Breast epithelium (tissue), 4 donors: ENCODE measurements at places on chromosomes 4 and X. TPM values are rescaled to one million over a fixed set of nuclear protein-coding genes. Genes with fewer than 3 reads are reported as not detected.

GLRA3 gene
- 0.16 TPM for total RNA-seq

PAGE2 gene
- total RNA-seq: not detected

SULT1B1 gene
- 1.6 TPM for total RNA-seq

MAN2B2 gene
- total RNA-seq: 18.7 TPM

NAT8L gene
- 2.9 TPM for total RNA-seq

CENPVL3 gene
- not detected for total RNA-seq

USP17L17 gene
- not detected for total RNA-seq

GRCh38 chr4:83232082-83232481 lies 52.5 kb downstream of the COQ2 start:
- DNase-seq: no peak

- no peak for DNase-seq
Observed at GRCh38 chr4:36099509-36099908, 144.8 kb downstream of the ARAP2 start.

DNA sequence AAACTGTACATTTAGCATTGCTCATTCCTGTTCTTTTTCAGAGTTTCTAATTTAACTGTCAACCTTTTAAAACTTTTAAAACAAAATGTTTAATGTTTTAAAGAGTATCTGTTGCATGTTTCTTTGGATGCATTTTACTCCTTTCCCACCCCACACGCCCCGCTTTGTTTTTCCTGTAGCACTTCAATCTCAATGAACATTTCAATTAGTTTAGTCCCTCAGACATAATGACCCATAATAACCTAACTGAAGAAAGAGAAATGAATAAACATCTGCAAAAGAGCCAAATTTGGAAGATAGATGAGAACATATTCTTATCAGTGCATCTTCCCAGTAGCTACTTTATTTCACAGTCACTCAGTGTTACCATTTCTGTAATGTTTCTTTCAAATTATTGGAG lies 7.5 kb downstream of the PCDH10 start:
- DNase-seq: no peak

- DNase-seq: no peak
Observed at GRCh38 chr4:2865196-2865780, 21.6 kb downstream of the ADD1 start.

GRCh38 chr4:173267711-173268110 lies 66.4 kb downstream of the HMGB2 start:
- no peak for DNase-seq

DNA sequence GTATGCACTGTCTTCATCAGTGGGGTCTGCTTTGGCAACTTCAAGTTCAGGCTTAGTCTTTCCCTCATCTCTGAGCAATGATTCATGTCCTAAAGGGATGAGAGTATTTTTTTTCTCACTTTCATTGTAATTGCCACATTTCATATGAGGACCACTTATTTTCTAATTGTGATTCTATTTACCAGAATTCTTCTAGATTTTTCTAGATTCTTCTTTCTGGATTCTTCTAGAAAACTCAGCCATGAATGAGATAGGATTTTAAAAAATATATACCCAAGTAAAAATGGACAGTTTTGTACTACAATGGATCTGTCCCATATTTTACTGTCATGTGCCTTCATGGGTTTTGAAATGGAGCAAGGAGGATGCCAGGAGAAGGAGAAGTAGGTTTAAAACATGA lies 78.4 kb downstream of the TSPAN7 start:
- no peak for DNase-seq

GRCh38 chr4:74061430-74061829 lies 22.9 kb upstream of the CXCL3 start:
- no peak for DNase-seq

DNA sequence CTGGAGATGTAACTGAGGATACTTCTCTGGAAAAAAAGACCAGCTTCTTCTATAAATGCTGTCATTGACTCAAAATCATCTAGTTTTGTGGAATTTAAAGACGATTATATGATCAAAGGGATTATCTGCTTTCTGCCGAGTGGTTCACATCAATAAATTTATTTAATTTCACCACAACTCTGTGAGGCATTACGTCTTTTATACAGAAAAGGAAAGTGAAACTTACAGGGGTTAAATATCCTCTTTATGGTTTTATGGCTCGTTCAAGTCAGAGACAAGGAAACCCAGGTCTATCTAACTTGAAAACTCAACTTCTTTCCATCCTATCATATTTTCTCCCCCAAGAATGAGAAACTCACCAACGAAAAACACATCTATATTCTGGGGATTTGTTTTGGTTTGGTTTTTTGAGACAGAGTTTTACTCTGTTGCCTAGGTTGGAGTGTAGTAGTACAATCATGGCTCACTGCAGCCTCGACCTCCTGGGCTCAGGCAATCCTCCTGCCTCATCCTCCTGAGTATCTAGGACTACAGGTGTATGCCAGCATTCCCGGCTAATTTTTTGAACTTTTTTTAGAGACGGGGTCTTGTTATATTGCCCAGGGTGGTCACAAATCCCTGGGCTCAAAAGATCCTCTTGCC lies 377.9 kb upstream of the EMCN start:
- DNase-seq: no peak

DNA sequence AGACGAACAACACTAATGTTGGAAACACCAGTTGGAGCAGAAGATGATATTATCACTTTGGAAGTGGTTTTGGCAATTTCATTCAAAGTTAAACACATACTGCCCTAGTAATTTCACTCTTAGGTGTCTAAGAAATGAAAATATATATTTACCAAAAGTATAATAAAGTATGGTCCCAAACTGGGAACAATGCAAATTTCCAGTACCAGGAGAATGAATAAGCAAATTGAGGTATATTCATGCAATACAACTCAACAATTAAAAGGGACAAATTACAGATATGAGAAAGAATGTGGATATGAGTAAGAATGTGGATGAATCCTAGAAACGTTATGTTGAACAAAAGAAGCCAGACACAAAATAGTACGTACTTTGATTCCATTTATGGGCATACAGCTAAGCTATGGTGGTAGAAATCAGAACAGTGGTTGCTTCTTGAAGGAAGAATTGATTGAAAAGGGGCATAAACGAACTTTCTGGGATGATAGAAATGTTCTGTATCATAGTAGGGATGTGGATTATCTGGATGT lies 10.0 kb downstream of the ELMOD2 start:
- DNase-seq: no peak

DNA sequence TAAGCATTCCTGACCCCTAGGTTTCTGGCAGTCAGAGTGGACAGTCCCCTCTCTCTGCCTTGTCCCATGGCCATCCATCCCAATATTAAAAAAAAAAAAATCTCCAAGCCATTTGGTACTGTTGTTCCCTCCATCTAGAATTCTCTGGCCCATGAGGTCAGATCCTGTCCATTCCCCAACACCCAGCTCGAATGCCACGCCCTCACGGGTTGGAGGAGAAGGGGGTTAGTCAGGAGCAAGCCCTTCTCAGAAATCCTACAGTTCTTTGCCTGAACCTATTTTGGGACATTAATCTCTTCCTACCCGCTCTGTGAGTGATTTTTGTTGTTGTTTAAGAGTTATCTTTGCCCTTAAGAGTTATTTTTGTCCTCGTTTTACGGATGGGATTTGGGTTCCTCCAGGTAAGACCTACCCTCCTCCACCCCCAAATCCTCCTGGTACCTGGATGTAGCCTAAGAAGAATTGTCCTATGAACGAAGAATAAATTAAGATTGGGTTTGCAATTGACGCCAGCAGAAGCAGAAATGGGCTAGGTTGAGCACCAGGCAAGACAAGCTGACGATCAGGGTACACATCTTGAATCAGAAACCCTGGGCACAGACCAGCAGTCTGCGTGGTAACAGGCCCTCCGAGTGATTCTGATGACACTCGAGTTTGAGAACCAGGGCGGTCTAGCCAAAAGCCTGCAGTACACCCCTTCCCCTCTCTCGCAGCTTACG lies 977 bp downstream of the RNF175 start:
- DNase-seq: no peak
